ENCODE measurements at places on chromosomes 13 and 19.

GRCh38 chr19:27741236-27741635 lies 1471.7 kb downstream of the UQCRFS1 start:
- DNase-seq = no peak

- DNase-seq = no peak
These were observed 148.0 kb downstream of the PRR20E start for GRCh38 chr13:57314897-57315520.

DNA sequence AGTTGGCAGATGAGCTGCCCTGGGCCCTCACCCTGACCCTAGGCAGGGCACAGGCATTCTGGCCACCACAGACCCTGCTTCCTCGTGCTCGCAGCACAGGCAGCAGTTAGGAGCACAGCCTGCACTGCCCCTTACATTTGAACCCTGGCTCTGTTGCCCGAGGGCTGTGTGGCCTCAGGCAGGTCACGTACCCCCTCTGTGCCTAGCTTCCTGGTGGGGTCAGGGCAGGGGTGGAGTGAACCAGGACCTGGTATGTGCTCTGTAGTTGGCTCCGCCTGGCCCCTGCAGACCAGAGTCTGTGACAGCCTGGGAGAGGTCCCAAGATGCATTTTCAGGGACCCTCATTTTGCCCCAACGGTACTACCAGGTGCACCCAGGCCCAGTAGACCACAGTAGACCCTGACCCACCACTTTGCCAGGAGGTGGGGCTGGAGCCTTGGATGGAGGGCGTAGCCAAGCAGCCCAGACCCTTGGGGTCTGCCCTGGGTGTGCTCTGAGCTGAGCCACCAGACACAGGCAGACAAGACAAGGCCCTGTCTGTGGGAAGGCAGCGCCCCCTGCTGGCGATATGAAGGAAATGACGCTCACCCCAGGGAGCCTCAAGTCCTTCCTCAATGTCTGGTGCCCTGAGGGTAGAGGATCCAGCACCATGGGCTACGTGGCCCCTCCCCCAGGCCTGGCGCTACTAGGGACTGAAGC lies 9.1 kb downstream of the LYL1 start:
- DNase-seq = peak; percentile 80

DNA sequence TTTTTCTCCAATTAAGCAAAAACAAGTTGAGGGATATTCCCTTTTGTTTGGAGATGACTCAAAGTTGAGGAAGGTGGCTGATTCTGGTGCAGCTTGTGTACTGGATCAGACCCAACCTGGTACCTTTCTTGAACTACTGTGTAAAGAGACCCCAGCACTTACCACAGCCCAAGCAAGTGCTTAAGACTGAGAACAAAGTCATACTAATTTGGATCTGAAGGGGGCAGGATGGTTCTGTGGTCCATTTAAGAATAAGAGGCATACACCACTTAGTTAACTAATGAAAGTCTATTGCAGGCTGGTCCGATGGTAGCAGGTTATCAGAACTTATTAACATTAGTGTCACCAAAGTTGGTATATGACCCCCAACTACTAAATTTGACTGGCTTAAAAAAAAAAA lies 6.3 kb downstream of the THSD1 start:
- DNase-seq = no peak

- no peak for DNase-seq
These were observed 258.9 kb downstream of the PCDH20 start for GRCh38 chr13:61156753-61157152.

- DNase-seq = no peak
These were observed 9.9 kb upstream of the ZNF90 start for GRCh38 chr19:20067943-20068342.

GRCh38 chr19:2308114-2308556 lies at the start of gene LINGO3:
LINGO3 (minus strand) TSS chr19:2308154; CDS start chr19:2291776, 16,378 bp downstream.
- no peak for DNase-seq

DNA sequence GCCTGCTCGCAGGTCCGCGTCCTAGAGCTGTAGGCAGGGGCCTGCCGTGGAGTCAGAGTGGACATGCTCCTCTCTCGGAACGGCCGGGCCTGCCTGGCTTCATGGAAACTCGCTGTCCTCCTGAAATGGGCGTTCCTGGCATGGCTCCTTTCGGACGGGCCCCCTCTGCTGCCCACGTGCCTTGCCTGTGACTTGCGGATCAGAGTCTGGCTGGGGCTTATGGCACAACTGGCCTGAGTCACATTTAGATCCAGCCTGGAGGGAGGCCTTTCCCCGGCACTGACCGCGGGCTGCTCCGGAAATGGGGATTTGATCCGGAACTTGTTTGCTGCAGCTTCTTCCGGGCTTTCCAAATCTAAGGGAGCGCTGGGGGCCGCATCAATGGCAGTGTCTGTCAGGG lies 28.1 kb downstream of the THSD1 start:
- DNase-seq = no peak

GRCh38 chr13:97318532-97318931 lies 96.4 kb downstream of the MBNL2 start:
- DNase-seq = no peak

- no peak for DNase-seq
These were observed 5.5 kb upstream of the GALP start for GRCh38 chr19:56170261-56170660.

GRCh38 chr19:51480590-51480989 lies 2.3 kb downstream of the CEACAM18 start:
- no peak for DNase-seq

DNA sequence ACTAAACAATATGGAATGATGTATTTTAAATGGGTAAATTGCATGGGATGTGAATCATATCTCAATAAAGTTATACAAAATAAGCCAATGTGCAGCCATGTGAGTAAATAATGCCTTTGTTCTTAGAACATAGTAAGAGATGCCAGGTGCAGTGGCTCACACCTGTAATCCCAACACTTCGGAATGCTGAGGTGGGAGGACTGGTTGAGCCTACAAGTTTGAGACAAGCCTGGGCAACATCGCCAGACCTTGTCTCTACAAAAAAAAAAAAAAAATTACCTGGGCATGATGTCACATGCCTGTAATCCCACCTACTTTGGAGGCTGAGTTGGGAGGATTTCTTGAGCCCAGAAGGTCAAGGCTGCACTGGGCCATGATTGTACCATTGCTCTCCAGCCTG lies 230.7 kb downstream of the RFC3 start:
- no peak for DNase-seq

DNA sequence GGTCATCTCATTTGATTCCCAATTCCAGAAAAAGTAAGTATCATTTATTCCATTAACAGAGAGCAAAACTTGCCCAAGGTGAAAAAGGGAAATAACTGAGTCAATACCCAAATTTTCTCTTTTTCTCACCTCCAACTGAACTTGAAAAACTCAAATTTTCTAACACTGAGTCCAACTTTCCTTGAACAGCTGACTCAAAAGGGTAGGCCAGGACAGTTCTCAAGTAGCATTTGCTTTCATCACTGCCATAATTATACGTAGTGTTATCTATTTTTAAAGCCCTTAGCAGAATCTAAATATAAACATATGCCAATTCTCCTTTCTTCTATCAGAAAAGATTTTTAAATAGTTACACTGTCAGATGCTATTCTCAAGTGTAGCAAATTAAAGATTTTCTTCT lies 3.5 kb downstream of the N4BP2L2 start:
- no peak for DNase-seq

DNA sequence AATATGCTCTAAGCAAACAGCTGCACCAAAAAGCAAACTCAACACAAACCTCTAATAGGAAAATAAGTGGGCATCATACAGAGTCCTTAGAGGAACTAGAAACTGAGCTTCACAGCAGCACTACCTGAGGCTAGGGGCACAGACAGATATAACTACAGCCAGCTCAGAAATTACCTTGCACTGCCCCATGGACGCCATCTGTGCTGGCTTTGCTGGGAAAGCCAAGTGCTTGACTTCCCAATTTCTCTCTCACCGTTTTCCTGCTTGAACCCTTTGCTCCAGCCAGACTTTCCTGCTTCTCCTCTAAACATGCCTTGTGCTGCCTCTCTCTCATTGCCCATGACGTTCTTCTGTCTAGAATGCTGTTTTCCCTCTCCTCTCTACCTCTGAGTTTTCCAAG lies 29.3 kb downstream of the MTUS2 start:
- no peak for DNase-seq

DNA sequence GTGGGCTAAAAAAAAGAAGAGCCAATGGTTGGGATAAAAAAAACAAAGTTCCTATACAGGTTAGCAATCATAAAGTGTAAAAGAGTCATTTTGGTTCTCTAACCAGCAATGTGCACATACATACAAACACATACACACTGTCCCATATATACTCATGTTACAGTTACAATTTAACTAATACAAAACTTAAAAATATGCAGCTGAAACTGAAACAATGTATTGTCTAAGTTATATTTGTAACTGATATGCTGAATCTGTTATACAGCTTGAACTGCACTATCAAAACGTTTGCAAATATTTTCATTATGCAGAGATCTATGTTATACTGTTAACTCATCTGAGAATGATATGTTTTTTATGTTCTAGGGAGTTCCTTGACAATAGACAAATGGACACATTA lies 173.7 kb downstream of the KLF12 start:
- DNase-seq = no peak

DNA sequence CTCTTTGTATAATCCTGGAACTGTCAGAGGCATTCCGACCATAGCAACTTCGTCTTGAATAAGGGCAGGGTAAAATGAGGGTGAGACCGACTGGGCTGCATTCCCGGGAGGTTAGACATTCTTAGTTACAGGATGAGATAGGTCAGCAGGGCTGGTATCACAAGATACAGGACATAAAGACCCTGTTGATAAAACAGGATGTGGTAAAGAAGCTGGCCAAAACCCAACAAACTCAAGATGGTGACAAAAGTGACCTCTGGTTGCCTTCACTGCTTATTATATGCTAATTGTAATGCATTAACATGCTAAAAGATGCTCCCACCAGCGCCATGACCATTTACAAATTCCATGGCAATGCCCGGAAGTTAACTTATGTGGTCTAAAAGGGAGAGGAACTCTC lies 27.7 kb upstream of the MBNL2 start:
- DNase-seq = no peak

DNA sequence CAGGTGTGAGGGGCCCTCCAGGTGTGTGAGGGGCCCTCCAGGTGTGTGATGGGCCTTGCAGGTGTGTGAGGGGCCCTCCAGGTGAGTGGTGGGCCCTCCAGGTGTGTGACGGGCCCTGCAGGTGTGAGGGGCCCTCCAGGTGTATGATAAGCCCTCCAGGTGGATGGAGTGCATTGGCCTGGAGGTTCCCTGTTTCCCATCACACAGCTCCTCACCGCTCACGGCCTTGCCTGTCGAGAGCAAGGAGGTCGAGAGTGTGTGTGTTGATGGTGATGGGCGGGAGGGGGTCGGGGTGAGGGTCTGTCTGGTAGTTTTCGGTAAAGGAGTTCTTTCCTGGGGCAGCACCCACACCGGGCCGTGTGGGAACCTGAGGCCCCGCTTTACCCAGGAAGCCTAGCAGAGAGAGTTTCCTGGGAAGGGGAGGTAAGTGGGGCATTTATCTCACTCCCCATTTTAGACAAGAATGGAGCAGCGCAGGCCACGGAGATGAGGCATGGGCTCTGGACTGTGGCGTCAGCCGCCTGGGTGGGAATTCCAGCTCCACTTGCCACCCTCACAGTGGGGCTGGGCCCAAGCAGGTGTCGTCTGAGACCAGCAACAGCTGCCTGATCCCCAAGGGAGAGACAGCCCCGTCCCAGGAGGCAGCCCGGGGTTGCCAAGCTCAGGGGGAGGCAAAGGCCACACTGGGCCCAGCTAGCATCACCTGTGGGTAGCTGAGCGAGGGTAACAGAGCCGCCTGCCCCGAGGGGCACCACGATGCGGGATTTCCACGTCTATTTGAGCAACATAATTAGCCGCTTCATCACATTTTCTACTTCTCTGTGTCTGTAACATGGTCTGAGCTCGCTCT lies 10.9 kb upstream of the GAS6 start:
- DNase-seq = peak; percentile 10

GRCh38 chr13:40031031-40031430 lies 375.6 kb downstream of the COG6 start:
- no peak for DNase-seq

DNA sequence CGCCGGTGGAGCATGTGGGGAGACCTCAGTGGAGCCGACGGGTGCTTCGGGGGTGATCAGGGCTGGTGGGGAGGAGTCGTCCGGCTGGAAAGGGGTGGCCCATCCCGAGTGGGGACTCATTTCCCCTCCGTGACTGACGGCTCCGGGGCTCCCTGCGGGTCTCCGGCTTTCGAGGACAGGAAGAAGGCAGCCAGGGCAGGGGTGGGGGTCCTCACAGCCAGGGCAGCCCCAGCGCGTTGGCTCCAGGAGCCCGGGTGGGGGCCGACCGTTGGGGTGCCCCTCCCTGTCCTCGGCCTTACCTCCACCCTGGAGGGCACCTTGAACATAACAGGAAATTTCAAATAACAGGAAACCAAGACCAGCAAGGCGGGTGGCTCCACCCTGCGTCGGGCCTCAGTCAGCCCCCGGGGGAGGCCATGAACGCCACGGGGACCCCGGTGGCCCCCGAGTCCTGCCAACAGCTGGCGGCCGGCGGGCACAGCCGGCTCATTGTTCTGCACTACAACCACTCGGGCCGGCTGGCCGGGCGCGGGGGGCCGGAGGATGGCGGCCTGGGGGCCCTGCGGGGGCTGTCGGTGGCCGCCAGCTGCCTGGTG lies at the start of gene S1PR4:
S1PR4 (plus strand) TSS at position 393 of the 596 bp plus-strand sequence; CDS start at position 417, 24 bp downstream.
- no peak for DNase-seq

DNA sequence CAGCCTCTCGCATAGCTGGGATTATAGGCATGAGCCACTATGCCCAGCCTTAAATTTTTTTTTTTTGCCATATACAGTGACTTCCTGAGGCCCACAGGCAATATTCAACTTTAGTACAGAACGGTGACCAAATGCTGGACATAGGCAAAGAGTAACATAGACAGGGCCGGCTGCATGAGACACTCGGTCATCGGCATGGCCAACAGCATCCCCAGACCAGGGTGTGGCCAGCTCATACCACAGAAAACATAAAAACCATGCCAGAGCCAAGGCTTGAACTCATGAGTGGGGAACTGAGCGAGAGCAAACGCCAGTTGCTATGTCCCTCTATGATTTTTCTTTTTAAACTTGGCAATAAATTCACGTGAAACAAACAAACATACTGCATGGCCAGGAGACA lies 17.0 kb downstream of the KANK2 start:
- DNase-seq = no peak

- no peak for DNase-seq
These were observed 396 bp downstream of the RTN2 start for GRCh38 chr19:45496349-45496953.

GRCh38 chr13:39777021-39777420 lies 121.6 kb downstream of the COG6 start:
- no peak for DNase-seq

- DNase-seq = no peak
These were observed 902.3 kb upstream of the MIR17HG start for GRCh38 chr13:90445179-90445578.

- no peak for DNase-seq
These were observed 8.4 kb downstream of the B3GNT3 start for GRCh38 chr19:17803264-17803896.

DNA sequence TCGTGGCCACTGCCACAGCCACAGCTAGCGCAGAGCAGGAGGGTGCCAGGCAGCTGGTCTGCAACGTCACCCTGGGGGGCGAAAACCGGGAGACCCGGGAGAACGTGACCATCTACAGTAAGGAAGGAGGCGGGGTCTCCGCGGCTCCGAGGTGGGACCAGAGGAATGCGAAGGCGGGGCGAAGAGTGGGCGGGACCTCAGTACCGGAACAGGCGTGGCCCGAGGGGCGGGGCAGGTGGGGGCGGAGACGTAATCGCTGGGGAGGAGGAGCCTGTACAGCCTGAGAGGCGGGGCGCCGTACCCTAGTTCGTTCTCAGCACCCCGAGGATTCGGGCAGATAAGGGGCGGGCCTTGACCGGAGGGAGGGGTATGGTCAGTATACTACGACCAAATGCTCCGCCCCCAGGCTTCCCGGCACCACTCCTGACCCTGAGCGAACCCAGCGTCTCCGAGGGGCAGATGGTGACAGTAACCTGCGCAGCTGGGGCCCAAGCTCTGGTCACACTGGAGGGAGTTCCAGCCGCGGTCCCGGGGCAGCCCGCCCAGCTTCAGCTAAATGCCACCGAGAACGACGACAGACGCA lies 2.5 kb downstream of the ICAM5 start:
- DNase-seq = peak; percentile 92

Data from breast epithelium (tissue), 4 donors.